ENCODE measurements at places on chromosomes 16 and 17. TPM values are rescaled to one million over a fixed set of nuclear protein-coding genes. Genes with fewer than 3 reads are reported as not detected.
A peak's percentile ranks its signal among the peaks of the same experiment; 100 is the strongest.

GRCh38 chr16:84454611-84455010 is 49.8 kb downstream of the MEAK7 start:
- H3K36me3 ChIP-seq = no peaks in the 10 kb centered on the region
- peak; percentile 62 for DNase-seq
- H3K27ac ChIP-seq = no peak overlapping the region
- H3K4me1 ChIP-seq = no peaks in the 10 kb centered on the region
- H3K4me3 ChIP-seq = no peak overlapping the region

GRCh38 chr16:25126820-25127232 is 15.3 kb downstream of the LCMT1 start:
- H3K27ac ChIP-seq = no peak overlapping the region
- no peaks in the 10 kb centered on the region for H3K27me3 ChIP-seq
- no peak for DNase-seq
- H3K4me3 ChIP-seq = no peak overlapping the region
- peaks cover 49% of the 10 kb centered on the region for H3K36me3 ChIP-seq
- H3K4me1 ChIP-seq = no peaks in the 10 kb centered on the region

DNA sequence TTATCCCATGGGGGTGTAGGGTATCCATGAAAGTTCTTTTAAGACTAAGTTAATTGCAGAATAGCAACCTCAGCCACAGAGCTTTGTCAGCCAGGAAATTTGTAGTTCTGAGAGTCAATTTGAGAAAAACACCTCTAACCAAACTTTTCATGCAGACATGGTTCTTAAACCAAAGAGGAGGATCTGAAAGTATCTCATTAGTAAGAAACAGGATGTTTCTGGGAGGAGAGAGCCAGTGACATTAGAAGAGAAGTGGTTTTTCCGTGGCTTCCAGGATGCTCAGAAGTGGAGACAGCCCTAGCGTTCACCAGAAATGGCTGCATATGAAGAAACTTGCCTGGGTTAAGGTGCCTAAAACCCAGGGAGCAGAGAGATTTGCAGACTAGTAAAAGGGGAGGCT is 7.9 kb downstream of the GNAO1 start:
- no peak overlapping the region for H3K4me3 ChIP-seq
- H3K27me3 ChIP-seq = peaks cover 6% of the 10 kb centered on the region
- H3K36me3 ChIP-seq = no peaks in the 10 kb centered on the region
- H3K4me1 ChIP-seq = peaks cover 38% of the 10 kb centered on the region
- H3K27ac ChIP-seq = peak overlapping the region; percentile 3
- no peak for DNase-seq

GRCh38 chr17:33085256-33085655 is 93.6 kb downstream of the SPACA3 start:
- no peaks in the 10 kb centered on the region for H3K36me3 ChIP-seq
- DNase-seq = no peak
- no peak overlapping the region for H3K4me3 ChIP-seq
- H3K27ac ChIP-seq = no peak overlapping the region
- H3K27me3 ChIP-seq = no peaks in the 10 kb centered on the region

DNA sequence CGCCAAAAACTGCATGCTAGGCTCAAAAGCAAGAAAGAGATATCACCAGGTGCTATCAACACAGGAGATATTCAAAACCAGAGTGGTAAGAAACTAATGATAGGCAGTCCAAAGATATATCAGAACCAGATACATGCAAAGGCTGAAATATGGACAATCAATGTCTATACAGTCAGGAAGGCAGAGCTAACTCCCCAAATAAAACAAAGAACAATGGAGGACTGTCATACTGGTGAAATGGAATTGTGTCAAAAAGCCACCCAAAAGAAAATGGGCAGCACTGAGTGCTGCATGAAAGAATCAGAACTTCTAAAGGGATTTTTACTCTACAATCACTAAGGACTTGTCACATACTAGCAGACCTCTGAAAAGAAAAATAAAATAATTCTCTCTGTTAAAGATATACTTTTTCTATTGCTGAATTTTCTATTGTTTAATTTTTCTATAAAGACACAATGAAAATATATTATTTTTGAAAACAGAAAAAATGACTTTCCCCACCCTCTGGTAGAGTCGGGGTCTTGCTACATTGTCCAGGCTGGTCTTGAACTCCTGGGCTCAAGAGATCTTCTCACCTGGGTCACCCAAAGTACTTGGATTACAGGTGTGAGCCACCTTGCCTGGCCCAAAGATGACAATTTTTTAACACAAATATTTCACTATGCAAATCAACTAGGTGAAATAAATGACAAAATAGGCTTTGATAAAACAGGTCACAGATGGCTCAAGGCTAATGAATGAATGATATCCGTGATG is 98.2 kb downstream of the USP32 start:
- no peak for DNase-seq
- H3K4me3 ChIP-seq = no peak overlapping the region
- no peaks in the 10 kb centered on the region for H3K4me1 ChIP-seq
- no peak overlapping the region for H3K27ac ChIP-seq

DNA sequence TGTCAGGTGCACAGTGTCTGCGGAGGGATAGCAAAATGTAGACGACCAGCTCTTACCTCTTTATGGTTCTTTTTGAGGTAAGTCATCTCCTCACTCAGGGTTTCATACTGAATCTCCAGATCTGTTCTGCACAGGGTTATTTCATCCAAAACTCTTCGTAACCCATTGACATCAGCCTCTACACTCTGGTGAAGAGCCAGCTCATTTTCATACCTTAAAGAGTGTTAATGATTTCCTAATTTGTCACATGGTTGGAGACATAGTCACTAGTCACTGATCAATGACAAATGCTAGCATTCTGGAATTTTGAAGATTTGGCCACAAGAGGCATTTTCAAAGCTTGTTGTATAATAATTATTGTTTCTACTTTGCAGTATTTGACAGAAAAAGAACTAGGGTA is 1.3 kb downstream of the KRT25 start:
- no peak overlapping the region for H3K4me3 ChIP-seq
- H3K4me1 ChIP-seq = no peaks in the 10 kb centered on the region
- no peaks in the 10 kb centered on the region for H3K36me3 ChIP-seq
- H3K27ac ChIP-seq = no peak overlapping the region
- peaks cover 6% of the 10 kb centered on the region for H3K27me3 ChIP-seq

- DNase-seq = peak; percentile 94
- peak overlapping the region; percentile 82 for H3K27ac ChIP-seq
- peaks cover 92% of the 10 kb centered on the region for H3K4me1 ChIP-seq
- H3K4me3 ChIP-seq = peak overlapping the region; percentile 60
Observed at GRCh38 chr17:77882481-77883212, 75.9 kb upstream of the TNRC6C start.

DNA sequence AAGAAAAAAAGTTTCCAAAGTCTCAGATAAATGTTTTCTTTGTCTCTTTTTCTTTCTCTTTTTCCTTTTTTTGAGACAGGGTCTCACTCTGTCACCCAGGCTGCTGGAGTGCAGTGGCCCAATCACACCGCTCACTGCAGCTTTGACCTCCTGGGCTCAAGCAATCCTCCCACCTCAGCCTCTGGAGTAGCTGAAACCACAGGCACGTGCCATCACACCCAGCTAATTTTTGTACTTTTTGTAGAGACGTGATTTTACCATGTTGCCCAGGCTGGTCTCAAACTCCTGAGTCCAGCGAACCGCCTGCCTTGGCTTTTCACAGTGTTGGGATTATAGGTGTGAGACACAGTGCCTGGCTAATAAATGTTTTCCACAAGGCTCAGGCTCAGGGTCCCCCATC is 53.3 kb upstream of the KSR1 start:
- no peak overlapping the region for H3K4me3 ChIP-seq
- H3K27ac ChIP-seq = no peak overlapping the region
- H3K36me3 ChIP-seq = no peaks in the 10 kb centered on the region
- H3K27me3 ChIP-seq = no peaks in the 10 kb centered on the region
- DNase-seq = no peak

- no peaks in the 10 kb centered on the region for H3K27me3 ChIP-seq
- no peak overlapping the region for H3K27ac ChIP-seq
- H3K4me3 ChIP-seq = no peak overlapping the region
Observed at GRCh38 chr17:27946513-27946912, 53.3 kb upstream of the LYRM9 start.

DNA sequence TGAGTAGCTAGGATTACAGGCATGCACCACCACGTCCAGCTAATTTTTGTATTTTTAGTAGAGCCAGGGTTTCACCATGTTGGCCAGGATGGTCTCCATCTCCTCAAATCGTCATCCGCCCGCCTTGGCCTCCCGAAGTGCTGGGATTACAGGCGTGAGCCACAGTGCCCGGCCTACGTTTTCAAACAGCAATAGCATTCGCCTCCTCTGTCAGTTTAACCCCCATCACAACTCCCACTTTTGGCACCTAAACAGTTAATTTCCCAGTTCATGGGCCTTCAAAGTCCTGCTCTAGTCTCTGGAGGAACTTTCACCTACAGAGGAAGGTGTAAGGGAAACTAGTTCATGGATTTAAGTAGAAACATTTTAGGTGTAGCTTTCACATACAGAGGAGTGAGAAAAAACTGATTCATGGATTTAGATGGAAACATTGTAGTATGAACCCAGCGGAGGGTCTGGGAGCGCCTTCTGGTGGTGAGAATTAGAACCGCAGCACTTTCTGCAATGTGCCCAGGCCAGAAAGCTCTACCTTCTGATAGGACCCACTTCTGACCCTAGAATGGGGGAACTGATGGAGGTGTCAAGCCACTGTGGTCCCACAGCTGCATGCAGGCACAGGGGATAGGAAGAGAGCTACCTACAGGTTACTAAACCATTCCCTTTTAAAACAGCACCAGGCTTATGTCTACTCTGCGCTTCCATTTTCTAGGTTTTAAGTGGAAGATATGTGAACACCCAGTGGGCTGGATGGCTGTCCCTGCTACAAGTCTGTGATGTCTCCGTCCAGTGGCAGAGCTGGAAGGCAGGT is 12.0 kb upstream of the MEOX1 start:
- H3K27ac ChIP-seq = no peak overlapping the region
- H3K27me3 ChIP-seq = no peaks in the 10 kb centered on the region
- H3K4me3 ChIP-seq = no peak overlapping the region
- peaks cover 42% of the 10 kb centered on the region for H3K4me1 ChIP-seq
- no peaks in the 10 kb centered on the region for H3K36me3 ChIP-seq
- DNase-seq = peak; percentile 84

GRCh38 chr16:74153773-74154172 is 142.8 kb upstream of the PSMD7 start:
- H3K4me1 ChIP-seq = no peaks in the 10 kb centered on the region
- DNase-seq = no peak
- H3K4me3 ChIP-seq = no peak overlapping the region
- no peaks in the 10 kb centered on the region for H3K36me3 ChIP-seq

- no peaks in the 10 kb centered on the region for H3K4me1 ChIP-seq
- no peaks in the 10 kb centered on the region for H3K27me3 ChIP-seq
- no peak overlapping the region for H3K4me3 ChIP-seq
Observed at GRCh38 chr16:61323456-61323855, 712.8 kb downstream of the CDH8 start.

DNA sequence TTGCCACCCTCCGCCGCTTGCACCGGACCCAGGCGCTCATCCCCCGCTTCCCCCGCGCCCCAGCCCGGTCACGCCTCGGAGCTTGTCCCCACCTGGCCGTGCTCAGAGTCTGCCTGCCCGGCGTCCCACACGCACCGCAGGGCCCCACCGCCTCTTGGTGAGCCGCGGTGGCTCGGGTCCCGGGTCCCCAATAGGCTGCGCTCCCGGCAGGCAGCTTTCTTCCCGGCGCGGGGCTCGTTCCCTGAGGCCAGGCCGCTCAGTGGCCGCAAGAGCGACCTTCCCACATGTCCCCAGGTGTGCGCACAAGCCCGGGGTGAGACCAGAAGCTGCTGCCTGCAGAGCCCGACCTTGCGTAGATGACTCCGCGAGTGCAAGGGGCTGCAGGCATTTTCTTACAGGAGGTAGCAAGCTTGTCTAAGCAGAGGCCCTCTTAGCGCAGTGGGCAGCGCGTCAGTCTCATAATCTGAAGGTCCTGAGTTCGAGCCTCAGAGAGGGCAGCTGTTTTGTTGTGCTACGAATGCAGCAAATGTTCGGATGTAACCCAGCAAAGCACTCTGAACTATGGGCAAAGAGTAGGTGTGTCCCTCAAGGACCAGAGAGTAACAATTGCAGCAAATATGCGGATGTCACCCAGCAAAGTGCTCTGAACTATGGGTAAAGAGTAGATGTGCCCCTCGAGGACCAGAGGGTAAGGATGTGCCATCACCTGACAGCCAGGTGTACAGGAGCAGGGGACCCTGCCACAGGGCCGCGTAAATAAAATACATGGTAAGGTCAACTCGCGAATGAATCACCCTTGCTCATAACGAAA is 15.6 kb downstream of the TLE7 start:
- peaks cover 64% of the 10 kb centered on the region for H3K27me3 ChIP-seq
- H3K27ac ChIP-seq = no peak overlapping the region
- peak; percentile 61 for DNase-seq
- no peak overlapping the region for H3K4me3 ChIP-seq
- no peaks in the 10 kb centered on the region for H3K36me3 ChIP-seq

Gene STH
- not detected for total RNA-seq

Gene MRM1
- 6.0 TPM for total RNA-seq

Gene GUCY2D
- 0.43 TPM for total RNA-seq

Gene DNAH17
- total RNA-seq = 1.0 TPM

Gene CCL7
- not detected for total RNA-seq

Gene SHCBP1
- 3.6 TPM for total RNA-seq

Gene ZNF597
- 3.7 TPM for total RNA-seq

Gene PRR15L
- total RNA-seq = not detected

Gene TNFSF13
- total RNA-seq = 14.5 TPM

Gene SPHK1
- 7.2 TPM for total RNA-seq

Gene KREMEN2
- total RNA-seq = not detected

Gene CEP295NL
- total RNA-seq = 5.7 TPM

Gene ABAT
- 13.5 TPM for total RNA-seq

Gene KRTAP3-1
- not detected for total RNA-seq

Gene ZG16B
- total RNA-seq = 1.3 TPM

Gene KDM6B
- total RNA-seq = 46.0 TPM

Gene HBQ1
- 6.6 TPM for total RNA-seq
